ENCODE measurements at places on chromosomes 1 and 21.

DNA sequence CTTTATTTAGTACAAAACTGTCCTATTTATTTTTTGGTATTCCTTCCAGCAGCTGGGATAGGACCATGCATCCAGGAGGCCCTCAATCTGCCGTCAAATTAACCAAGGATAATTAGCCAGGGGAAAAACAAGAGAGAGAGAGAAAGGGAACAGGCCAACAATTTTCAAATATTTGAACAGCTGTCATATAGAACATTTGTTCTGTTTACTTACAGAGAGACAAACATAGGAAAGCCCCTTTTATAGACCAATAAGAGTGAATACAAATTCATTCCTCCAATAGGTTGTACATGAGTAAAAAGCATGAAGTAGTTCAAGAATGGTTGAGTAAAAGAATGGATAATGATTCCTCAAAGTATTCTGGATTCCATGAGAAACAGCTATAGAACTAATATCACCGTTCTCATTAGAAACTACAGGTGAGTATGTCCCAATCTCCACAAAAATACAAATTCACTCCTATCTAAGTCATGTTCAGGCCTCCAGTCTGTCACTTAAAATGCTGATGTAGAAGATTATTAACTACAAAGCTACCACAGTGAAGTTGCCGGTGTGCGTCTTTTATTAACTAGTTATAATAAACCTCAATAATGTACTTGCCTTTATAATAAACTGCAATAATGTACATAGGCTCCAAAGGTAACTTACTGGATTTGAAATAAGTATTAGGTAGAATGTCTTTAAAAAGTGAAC, 64.8 kb upstream of the GNG4 start:
- no peak overlapping the region for H3K27ac ChIP-seq
- H3K4me1 ChIP-seq = no peaks in the 10 kb centered on the region
- H3K4me3 ChIP-seq = no peak overlapping the region
- DNase-seq = no peak
- no peaks in the 10 kb centered on the region for H3K36me3 ChIP-seq

DNA sequence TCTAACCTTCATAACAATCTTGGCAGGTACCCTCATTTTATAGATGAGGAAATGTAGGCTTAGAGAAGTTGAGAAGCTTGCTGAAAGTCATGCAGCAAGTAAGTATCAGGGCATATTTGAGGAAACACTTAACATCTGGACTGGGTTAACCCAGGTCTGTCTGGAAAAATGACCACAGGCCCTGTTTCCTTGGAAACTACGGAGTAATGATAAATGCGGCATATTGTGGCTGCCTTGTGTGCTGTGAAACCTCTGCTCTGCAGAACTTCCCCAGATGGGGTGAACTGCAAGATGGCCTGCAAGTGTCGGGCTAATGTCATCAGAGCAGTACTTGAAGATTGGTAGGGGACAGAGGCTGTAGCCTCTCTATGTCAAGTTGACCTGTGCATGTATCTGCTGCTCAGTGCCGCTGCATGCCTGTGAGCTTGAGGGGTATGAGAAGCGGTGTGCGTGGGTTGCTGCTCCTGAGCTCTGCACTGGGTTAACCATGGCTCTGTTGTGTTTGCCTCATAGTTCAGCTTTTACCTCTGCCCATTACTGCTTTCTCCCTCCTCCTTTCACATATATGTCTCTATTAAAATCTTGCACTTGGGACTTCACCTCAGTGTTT, 83.1 kb downstream of the WDR3 start:
- H3K36me3 ChIP-seq = no peaks in the 10 kb centered on the region
- H3K4me1 ChIP-seq = no peaks in the 10 kb centered on the region
- no peak overlapping the region for H3K27ac ChIP-seq
- no peak overlapping the region for H3K4me3 ChIP-seq
- no peak for DNase-seq
- H3K27me3 ChIP-seq = no peaks in the 10 kb centered on the region

DNA sequence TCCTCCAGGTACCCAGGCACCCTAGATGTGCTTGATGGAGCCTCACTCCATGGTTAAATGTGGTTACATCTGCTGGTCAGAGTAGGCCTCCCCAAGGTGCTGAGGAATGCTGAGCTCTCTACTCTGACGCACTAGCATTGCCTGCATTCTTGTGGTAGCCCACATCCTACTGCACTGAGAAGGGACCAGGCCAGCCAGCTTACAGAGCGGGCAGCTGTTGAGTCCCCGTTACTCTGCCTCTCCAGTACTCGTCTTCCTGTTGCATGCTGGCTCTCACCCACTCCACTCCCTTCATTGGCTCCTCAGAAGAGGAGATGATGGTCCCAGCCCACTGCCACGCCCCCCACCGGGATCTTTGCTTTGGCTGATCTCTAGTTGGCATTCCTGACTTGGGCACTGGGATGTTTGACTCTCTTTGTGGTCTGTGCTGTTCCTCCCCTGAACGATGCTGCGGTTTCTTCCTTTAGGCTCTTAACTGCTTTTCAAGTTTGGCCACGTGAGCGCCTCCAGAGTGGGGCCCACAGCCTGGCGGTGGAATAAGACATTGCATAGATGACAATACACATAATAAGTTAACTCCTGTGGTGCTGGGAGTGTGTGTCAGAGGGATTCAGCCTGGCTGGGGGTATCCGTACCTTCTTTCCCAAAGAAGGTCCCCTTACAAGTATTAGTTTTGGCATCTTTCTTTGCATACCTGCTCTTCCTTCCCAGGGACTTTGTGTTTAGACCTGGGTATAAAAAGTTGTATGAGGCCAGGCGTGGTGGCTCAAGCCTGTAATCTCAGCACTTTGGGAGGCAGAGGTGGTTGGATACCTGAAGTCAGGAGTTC, 18.6 kb downstream of the AZIN2 start:
- H3K4me3 ChIP-seq = no peak overlapping the region
- DNase-seq = peak; percentile 64
- no peaks in the 10 kb centered on the region for H3K27me3 ChIP-seq
- H3K27ac ChIP-seq = peak overlapping the region; percentile 30

DNA sequence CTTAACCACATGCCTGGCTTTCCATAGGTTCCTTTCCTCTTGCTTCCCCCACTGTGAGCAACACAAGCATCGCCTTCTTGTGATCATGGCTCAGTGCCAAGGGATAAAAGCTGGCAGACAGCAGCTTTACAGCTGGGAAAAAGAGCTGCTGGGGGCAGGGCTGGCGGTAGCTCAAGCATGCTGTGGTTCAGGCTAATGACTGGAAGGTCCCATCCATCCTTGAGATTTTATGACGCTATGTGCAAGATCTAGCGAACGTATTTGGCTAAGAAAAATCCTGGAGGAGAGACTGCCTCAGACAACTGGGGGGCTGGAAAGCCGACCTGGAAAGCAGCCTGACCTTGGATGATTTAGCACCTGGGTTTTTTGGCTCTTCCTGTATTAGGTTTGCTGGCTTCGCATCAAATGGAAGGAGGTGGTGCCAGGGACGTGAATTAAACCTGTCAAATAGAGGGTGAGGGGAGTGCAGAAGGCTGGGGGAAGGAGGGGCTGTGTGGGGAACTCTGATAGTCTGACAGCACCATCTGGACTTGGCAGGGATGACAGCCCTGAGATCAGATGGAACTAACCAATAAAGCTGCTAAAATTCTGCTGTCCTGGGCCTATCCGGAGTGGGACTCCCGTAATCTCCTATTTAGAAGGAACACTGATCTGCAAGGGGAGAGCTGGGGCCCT, 34.8 kb downstream of the ZMYND12 start:
- no peak for DNase-seq
- no peak overlapping the region for H3K4me3 ChIP-seq
- no peaks in the 10 kb centered on the region for H3K4me1 ChIP-seq
- no peaks in the 10 kb centered on the region for H3K27me3 ChIP-seq

- no peaks in the 10 kb centered on the region for H3K36me3 ChIP-seq
- no peak for DNase-seq
- no peaks in the 10 kb centered on the region for H3K27me3 ChIP-seq
- H3K4me1 ChIP-seq = no peaks in the 10 kb centered on the region
- H3K27ac ChIP-seq = no peak overlapping the region
Measured at GRCh38 chr21:44477131-44477530, 21.8 kb downstream of the LRRC3 start.

Measured in GM12878 (cell line).